ENCODE measurements at places on chromosomes 5 and 9.

- DNase-seq = no peak
Measured at GRCh38 chr9:70256123-70256551, 2.6 kb upstream of the SMC5 start.

- no peak for DNase-seq
Measured at GRCh38 chr5:107639990-107640389, 30.7 kb downstream of the EFNA5 start.

DNA sequence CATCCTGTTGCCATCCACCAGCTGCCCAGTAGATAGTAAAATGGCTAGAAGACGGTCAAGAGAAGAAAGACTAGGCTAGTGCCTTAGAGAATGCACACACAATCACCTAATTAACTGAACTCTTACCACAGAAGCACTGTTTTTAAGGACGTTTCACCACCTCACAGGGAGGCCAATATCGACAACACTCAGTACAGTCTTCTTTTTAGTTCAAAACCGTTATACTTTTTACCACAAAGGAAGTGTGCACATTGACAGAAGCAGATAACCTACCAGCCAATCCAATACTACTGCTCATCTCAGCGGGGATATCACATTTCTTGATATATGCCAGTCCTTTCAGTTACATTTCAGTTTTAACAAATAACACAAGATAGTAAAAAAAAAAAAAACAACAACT is 122.3 kb downstream of the GNAQ start:
- DNase-seq = no peak

GRCh38 chr5:55027595-55027994 is 3.5 kb downstream of the GZMK start:
- DNase-seq = no peak

Measured in stimulated activated CD4-positive, alpha-beta T cell treated with anti-CD3 and anti-CD28 coated beads, Interleukin-2, amount 100 ng/mL, for 4 hours (primary cell).